ENCODE measurements at places on chromosomes 2 and 18.

DNA sequence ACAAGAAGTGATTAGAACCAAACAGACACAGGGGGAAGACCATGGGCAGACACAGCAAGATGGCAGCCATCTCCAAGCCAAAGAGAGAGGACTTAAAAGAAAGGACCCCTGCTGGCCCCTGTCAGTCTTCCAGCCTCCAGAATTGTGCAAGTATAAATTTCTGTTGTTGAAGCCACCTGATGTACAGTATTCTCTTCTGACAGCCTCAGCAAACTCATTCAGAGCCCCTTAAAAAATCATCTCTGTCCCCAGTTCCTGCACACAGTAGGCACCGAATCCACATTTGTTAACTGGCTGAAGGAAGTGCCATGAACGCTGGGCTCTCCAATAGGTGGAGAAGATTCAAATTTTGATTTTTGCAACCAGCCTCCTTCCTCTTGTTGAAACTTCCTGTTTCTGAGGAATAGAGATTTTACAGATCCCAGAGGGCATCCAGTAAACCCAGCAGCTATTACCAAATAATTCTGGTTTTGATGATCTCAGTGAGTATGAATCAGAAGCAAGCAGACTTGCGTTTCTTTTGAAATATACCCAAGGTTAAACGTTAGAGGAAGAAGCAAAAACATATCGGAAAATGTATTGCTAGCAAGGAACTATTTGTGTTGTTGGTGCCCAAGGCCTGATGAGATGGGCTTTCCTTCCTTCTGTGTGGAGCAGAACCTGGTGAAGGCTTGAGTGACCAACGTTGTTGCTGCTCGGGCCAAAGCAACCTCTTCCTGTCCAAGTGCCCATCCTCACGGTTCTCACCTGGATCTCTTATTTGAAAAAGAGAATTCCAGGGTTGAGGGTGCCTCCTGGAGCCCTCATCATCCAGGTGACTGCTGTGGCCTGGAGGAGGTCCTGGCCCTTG is 47.7 kb upstream of the PLB1 start:
- DNase-seq, result no peak

DNA sequence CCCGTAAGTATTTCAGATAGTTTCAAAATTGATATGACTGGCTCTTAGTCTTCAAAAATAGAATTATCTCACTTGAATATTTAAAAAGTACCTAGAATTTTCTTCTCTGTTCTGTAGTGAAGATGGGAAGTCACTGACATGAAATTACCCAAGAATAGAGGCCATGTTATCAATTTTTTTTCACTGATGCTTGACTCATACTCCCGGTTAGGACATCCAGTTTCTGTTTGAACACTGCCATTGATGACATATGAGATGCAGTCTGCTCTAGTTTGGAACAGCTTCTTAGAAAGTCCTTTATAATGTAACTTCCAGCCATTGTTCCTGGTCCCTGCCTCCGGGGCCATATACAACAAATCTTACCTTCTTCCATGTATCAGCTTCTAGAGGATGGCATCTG is 26.0 kb downstream of the MAP3K20 start:
- no peak for DNase-seq

DNA sequence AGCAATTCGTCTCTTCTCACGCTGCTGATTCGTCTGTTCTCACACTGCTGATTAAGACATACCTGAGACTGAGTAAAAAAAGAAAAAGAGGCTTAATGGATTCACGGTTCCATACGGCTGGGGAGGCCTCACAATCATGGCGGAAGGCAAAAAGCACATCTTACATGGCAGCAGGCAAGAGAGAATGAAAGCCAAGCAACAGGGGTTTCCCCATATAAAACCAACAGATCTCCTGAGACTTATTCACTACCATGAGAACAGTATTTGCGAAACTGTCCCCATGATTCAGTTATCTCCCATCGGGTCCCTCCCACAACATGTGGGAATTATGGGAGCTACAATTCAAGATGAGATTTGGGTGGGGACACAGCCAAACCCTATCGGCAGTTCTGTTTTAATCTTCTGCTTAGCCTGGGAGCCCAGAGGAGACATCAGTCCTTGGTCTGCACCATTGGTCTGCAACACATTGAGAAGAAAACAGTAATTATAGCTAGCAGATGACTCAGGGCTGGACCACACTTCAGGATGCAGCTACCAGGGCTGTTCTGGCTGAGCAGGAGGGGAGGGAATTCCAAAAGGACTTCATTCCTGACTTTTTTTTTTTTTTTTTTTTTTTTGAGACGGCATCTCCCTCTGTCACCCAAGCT is 69.4 kb downstream of the CABLES1 start:
- DNase-seq, result no peak

- no peak for DNase-seq
Measured at GRCh38 chr2:44894058-44894457, 47.4 kb upstream of the SIX3 start.

DNA sequence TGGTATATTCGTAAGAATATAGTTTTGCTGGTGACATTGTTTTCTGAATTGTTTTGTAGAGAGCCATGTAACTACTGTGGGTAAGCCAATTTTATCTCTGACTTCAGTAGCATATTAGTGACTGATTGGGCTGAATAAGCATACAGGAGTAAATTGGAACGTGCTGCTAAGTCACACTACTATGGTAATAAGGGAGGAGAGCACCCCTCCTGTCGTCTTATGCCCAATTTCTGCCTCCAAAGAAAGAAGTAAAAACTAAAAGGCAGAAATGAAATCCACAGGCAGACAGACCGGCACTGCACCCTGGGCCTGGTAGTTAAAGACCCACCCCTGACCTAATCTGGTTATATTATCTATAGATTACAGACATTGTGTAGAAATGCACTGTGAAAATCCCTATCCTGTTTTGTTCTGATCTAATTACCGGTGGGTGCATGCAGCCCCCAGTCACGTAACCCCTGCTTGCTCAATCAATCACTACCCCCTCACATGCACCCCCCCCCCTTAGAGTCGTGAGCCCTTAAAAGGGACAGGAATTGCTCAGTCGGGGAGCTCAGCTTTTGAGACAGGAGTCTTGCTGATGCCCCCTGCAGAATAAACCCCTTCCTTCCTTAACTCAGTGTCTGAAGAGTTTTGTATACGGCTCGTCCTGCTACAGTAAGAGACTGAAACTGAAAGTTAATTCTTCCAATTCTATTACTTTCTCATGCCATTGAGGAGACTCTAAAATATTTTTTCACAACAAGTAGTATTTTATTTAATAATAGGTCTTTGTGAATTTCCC is 167.0 kb downstream of the ZNF804A start:
- DNase-seq, result no peak

- no peak for DNase-seq
Measured at GRCh38 chr2:232574674-232575403, 24.4 kb downstream of the EIF4E2 start.

DNA sequence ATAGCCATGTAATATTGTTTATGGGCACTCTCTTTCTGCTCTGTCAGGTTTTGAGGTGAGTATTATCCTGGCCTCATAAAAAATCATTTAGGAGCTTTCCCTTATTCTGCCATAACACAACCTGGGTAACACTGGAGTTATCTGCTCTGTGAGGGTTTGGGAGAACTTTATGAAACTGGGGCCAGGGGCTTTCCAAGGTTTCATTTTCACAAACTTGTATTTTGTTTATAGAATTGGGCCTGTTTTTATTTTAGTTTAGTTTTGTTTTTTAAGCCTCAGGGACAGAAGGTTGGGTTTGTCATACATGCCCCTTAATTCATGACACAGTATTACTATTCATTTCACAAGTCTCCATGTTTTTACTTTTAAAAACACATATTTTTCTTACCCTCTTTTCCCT is 83.5 kb downstream of the IRS1 start:
- no peak for DNase-seq

Measured in caudate nucleus (tissue), 63 donors.